Activated CD4-positive, alpha-beta T cell treated with anti-CD3 and anti-CD28 coated beads for 24 hours (primary cell): ENCODE measurements at places on chromosomes 4 and X.

- DNase-seq = no peak
Observed at GRCh38 chr4:169063441-169063840, 53.4 kb upstream of the CBR4 start.

GRCh38 chrX:125004799-125005198 is 314.9 kb upstream of the TEX13C start:
- DNase-seq = no peak

DNA sequence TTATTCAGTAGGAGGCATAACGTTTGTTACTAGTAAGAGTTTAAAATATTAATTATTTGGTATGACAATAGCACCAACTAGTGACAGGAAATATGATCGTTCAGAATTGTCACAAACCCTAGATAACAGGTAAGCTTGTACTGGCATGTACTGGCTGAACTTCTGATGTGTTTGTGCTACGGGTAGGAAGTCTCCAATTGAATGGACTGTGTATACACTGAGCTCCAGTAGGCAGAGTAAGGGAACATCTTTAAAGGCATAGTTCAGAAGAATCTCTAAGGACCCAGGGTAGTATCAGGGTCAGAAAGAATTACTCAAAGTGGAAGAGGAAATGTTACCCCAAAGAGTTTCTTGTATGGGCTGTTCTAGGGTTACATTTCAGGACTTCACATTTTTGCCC is 230.4 kb downstream of the EDA2R start:
- no peak for DNase-seq

DNA sequence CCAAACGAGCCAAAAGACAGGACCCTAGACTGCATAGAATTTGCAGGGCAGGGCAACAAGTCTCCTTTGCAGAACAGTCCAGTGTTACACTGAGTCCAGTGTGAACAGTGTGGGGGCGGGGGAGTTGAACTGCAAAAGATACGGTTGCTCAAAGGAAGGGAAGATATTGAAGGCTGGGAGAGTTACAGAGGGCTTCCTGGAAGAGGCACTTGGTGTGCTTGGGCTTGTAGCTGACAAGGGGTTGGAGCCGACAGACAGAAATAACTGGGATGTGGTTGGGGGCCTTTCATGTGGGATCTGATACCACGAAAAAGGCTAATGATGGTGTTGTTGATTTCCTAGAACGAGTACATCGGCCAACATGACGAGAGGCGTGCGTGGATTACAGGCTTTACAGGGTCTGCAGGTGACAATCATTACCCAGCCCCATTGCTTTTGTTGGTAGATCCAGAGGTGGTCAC is 6.1 kb downstream of the XPNPEP2 start:
- DNase-seq = no peak

GRCh38 chrX:33194876-33195433 is 16.4 kb downstream of the DMD start:
- no peak for DNase-seq

DNA sequence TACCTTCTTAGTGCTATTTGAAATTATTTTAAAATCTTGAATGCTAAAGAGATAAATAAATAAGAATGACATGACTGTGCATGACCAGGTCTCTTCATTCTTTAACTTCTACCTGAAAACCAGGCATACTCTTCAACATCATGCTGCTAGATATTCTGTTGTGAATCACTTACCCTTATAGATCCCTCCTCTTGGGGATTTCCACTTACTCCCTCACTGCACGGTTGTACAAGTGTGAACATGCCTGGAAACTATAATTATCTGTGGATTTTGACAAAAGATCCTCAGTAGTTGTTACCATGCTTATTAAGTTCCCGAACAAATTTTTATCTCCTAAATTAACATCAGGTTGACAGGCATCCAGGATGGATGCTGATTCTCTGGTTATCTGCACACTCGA is 54.3 kb downstream of the ADGRL3 start:
- DNase-seq = no peak

GRCh38 chr4:108118505-108118904 is 50.2 kb downstream of the LEF1 start:
- no peak for DNase-seq

- no peak for DNase-seq
Observed at GRCh38 chr4:3871881-3872833, 106.0 kb downstream of the ADRA2C start.

DNA sequence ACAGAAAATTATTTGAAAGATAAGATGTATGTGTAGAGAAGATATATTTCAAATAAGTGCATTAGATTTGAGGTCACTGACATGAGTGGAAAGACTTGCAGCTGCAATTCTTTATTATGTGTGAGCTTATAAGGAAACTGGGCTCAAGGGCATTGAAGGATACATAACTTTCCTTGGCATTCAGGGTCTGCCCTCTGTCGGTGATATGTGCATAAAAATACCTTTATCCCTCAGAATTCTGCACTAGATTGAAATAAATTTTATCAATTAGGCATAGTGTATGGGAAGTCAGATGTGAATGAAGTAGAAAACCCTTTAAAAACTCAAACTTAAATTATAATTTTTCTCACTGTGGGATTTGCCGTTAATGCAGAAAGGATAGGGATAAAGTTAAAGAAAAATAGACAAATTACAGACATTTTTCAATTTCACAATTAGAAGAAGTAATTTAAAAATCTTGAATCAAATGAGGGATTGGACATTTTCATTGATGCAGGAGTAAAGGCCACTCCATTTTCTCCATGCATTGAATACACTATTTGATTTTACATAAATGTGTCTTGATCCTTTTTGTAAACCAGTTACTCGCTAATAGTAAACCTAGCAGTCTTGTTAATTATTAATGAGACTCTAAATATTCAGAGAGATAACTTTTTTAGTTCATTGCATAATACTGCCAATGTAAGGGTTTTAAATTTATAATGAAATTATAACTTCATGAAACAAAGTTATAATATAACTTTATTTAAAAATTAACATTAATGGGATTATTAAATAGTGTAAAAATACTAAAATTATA is 21.0 kb upstream of the ETNPPL start:
- DNase-seq = no peak

DNA sequence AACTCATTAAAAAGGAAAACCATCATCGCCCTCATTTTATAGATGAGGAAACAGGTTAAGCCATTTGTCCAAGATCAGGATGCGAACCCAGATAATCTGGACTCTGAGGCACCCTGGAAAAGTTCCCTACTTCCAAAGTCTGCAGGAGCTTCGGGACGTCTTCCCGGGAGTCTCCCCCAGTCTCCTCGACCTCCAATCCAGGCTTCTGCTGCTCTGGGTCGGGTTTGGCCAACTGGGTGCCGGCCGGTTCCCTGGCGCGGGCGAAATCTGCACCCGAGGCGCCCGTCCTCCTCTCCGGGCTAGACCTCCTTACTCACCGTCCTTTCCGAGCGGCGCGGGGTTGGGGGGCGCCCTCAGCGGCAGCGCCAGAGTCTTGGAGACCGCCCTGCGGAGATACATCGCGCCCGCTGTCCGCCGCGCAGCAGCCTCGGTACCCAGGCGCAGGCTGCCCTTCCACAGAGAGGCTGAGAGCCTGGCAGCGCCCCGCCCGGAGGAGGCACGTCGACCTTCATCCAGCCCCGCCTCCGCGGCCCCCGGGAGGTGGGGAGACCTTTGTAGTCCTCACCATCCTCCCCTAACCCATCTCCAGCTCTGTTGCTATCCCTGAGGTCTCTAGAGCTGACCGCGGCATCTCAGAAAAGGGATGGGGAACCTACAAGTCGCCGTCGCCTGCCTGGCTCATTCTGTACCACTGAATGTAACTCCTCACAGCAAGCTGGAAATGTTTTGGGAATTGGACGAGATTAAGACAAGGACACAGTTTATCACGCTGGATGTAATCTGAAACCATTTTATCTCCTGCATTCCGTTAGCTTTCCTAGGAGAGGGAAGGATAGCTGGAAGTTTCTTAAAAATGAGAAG is at the start of gene MGARP:
TSS of gene MGARP (minus strand) at position 466 of the 861 bp plus-strand sequence. CDS start at position 399, 67 bp downstream.
- DNase-seq = no peak

DNA sequence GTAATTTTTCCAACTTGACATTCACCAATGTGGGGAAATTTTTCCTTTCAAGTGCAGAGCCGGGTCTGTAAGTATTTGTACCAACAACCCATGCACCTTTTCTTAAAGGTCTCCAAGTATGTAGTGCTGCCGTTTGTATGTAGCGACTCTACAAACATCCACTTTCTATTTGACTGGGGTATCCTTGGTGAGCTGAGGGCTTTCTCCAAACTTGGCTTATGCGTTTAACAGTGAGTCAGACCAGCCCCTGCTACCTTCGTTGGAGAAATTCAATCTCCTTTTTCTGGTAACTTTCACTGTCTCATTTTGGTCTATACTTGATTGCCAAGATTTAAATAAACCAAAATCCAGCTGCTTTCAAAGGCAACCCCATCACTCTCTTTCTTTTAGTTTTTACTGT is 34.9 kb downstream of the MGST2 start:
- no peak for DNase-seq

DNA sequence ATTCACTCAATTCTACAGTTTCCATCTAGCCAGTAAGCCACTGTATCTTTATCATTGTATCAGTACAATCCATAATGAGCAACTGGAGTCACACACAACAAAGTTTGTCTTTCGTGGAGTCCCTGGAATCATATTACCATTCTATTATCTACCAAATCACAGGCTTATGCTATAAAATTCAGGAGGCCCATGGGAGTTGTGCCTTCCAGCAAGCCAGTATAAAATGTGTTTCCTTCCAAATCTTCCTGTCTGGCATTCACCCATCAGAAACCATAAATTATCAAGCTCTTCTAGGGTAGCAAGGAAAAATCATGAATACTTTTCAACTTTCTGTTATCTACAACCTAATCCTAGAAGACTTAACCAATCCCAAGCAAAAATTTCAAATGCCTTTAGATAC is 1383.3 kb upstream of the PCDH7 start:
- DNase-seq = no peak

DNA sequence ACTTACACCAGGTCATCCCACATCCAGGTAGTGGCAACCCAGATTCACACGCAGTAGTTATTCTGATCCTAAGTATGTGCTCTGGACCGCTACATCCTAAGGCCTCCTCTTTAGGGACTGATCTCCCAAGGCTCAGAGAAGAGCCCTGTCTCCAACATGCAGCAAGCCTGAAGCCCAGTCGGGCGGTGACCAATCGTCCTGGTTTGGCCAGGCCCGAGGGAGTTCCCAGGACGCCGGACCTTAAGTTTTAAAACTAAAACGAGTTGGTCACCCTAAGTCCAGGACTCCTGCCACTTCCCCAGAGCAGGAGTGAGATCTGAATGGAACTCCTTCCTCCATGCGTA is 385 bp downstream of the LYAR start:
- no peak for DNase-seq

DNA sequence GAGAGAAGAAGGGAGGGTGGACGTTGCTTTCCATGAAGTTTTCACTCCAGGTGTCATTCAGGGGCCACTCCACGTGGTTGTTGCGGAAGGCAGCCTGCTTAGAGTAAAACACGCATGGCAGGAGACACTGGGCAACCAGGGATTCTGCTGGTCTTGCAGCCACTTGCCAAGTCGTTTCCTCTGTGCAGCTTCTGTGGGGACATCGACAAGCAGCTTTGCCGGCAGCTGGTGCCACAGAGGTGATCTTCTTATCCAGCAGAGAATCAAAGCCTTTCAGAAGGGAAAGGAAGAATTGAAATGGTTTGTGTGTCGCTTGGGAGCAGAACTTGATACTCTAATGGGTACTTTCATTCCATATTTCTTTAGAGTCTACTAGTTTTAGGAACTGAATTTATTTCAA is 867.1 kb upstream of the TENM3 start:
- no peak for DNase-seq

DNA sequence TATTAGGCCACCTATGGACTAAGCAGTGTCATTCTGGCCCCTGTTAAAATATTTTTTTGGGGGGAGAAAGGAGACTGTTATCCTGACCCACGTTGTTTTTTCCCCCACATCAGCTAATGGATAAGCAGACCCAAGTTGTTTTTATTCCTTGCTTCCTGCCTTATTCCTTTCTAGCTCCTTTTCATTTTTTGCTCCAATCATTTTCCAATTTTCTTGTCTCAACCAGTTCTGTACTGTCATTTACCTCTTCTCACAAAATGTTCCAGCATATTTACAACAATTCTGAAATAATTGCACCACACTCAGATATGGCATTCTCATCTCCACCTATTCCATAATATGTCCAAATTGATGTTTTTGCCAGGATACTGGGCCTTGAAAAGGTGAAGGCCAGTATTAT is 150.3 kb downstream of the NEXMIF start:
- DNase-seq = no peak

DNA sequence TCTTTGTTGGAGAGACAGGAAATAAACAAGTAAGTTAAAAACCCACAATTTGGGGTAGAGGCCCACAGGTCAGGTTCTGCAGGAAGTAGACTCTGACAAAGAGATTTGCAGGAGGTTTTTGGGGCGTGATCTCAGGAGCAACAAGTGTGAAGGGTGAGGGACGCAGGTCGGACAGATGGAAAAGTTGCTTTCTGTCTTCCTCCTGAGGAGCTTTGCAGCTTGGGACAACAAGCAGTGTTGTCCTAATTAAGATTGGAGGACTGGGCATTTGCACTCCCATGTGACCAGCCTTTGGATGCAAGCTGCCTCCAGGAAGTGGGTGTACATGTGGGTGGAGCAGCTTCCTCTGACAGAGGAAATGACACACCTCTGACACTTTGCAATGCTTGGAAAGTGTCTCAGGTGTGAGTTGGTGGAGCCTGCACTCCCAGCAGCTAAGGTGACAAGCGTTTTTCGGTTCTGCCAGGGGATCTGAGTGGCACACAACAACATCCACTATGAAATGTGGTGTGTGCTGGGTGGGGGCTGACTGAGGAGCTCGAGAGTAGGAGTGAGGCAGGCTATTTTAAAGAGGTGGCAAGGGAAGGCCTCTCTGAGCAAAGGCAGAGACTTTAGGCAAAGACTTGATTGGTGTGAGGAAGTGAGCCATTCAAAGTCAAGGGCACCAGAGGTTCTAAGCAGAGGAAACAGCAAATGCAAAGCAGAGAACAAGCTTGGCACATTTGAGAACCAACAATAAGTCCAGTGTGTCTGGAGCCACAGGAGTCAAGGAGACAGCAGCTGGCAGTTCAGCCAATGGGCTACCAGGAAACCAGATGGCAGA is 339.8 kb upstream of the GATB start:
- peak; percentile 43 for DNase-seq

DNA sequence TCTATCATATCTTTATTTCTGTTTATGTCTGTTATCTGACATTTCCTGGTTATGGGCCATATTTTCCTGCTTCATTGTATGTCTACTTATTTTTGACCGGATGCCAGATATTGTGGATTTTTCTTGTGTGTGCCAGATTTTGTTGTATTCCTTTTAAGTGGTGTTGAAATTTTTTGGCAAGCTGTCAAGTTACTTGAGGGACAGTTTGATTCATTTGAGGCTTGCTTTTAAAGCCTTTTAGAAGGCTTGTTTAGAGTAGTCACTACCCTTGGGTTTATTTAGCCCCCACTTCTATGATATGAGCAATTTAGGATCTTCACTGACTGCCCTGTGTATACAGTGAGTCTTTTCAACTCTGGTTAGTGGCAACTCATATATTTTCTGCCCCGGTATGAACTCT is 29.2 kb upstream of the NPY2R start:
- no peak for DNase-seq

DNA sequence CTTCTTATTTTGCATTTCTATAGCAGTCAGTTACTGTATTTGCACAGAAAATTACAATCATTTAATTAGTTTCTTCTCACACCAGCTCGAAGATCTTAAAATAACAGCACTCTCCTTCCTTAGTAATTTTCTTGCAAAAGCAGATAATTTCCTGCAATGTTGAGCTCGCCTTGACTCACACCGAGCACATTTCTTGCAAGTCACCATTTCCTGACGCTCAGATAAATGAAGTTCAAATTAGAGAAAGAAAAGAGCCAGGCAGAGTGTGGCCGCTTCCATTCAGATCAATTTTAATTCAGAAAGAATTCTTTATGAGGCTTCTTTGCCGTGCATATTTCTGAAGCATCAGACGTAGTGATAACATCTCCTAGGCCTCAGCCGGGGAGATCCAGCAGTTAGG is 10.1 kb downstream of the SORCS2 start:
- DNase-seq = no peak

GRCh38 chrX:14590216-14590615 is 60.9 kb downstream of the GLRA2 start:
- DNase-seq = no peak
